ENCODE measurements at places on chromosomes 4 and X. TPM values are rescaled to one million over a fixed set of nuclear protein-coding genes. Genes with fewer than 3 reads are reported as not detected.

- no peak for DNase-seq
Observed at GRCh38 chrX:13376857-13377549, 57.1 kb upstream of the ATXN3L start.

- DNase-seq, result no peak
Observed at GRCh38 chr4:74716436-74716765, 77.9 kb downstream of the BTC start.

FAM9C gene
- total RNA-seq, result 0.10 TPM

MAOB gene
- total RNA-seq, result 20.0 TPM

GRCh38 chr4:47209833-47210232, 178.5 kb downstream of the GABRB1 start:
- no peak for DNase-seq

INPP4B gene
- total RNA-seq, result 20.7 TPM

ZNF185 gene
- 3.7 TPM for total RNA-seq

DNA sequence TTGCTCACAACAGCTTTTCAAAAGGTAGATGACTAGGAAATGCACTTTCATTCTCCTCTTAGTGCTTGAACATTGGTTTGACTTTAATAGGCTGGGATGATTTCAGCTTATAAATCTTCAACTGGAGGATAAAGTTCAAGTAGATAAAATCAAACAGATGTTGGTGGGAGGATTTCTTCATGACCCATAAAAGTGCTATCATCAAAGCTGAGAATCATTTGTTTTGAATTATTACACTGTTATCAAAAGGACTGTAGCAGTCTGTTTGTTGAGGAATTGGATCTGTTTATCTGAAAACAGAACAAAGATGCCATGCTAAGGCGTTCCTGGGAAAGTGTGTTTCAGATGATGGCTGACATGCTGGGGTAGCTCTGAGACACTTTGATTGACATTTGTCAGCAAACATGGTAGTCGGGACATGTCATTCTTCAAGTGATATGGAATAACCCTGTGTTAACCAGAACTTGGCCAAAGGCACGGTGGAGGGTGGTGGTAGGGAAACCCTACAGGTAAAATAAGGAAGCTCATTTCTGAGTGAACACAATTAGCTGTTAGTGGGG, 304.0 kb upstream of the PITX2 start:
- no peak for DNase-seq

DNA sequence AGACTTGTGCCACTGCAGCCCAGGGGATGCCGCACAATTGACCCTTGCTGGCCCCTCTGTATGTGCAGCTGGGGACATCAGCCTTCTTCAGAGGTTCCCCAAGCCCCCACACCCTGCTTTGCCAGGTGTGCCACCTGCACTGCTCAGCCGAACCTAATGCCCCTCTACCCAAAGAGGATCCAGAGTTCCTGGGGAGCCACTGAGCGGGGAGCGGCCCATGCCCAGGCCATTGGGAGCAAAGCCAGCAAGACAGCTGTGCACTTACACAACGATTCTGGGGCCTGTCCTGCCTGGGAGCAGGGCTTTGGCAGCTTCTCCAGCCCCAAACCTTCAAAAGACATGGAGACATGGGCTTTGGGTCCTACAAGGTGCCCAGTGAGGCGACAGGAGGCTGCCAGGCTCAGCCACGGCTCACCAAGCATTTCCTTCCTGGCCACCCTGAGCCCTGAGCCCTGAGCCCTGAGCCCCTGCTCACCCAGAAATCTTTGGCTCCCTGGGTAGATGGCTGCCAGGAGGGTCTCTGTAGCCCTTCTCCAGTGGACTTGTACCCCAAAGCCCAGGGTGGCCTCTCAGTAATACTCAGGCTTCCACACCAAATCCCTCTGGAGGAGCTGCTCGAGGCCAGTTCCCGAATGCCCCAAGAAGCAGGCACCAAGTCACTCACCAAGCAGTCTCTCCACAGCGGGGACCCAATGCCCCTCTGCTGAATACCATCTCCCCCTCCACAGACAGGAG, 13.0 kb downstream of the PNMA6E start:
- DNase-seq, result no peak

GRCh38 chr4:155959417-155959816, 5.8 kb upstream of the CTSO start:
- DNase-seq, result no peak

DNA sequence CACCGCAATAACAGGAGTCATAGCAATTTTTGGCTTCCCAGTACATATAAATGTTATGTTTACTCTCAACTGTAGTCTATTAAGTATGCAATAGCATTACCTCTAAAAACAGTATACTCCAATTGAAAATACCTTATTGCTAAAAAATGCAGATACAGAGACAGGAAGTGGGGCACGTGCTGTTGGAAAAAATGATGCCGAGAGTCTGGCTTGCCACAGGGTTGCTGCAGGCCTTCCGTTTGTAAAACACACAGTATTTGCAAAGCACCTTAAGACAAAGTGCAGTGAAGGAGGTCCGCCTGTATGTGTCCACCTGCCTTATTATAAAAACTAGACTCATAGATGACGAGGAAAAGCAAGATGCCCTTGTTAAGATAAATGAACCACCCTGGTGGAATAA, 23.5 kb downstream of the CD99 start:
- DNase-seq, result no peak

SSX2 gene
- total RNA-seq, result not detected

PNMA5 gene
- 1.5 TPM for total RNA-seq

DNA sequence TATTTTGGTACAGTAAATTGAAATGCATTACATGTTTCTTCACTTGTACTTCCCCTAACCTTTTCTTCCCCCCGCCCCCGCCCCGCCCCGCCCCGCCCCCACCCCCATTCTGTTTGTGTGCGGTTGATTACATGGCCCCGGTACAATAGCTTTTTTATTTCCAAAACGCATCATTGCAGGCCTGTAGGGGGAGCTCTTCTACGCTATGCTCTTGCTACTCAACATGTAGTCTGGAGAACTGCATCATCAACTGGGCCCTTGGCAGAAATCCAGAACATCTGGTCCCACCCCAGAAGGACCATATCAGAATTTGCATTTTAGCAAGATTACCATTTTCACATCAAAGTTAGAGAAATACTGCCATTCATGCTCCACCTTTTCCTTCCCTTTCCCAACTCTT, 333.3 kb upstream of the DDX53 start:
- no peak for DNase-seq

PAK3 gene
- total RNA-seq, result 120 TPM

- no peak for DNase-seq
Observed at GRCh38 chrX:135327299-135327698, 18.0 kb downstream of the ETDC start.

INTU gene
- total RNA-seq, result 24.4 TPM

DNA sequence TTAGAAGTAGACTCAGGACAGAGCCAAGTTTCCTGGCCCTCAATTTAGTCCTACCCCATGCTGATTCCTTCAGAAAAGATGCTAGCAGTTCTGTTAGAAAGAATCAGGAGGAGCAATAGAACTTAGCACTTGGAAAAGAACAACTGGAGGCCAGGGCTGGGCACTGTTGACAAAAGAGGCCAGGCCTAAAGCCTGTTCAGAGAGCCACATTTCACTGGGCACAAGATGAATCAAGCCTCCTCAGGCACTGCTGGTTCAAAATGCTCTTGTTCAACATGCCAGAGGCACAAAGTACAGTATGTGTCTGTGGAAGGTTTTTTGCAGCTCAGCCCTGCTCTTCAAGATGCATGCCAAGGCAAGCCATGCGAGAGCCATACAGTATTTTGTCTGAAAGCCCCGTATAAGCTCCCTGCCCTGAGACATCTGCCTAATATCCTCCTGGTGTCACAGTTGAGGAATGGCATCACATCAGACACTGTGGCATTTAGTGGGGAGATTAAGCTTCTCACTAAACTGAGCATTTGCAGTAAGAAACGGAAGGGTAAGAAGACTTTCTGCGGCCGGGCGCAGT, 53.7 kb downstream of the RASL11B start:
- peak; percentile 31 for DNase-seq

- DNase-seq, result no peak
Observed at GRCh38 chr4:37490391-37491347, 195.5 kb downstream of the RELL1 start.

PDE6B gene
- 16.8 TPM for total RNA-seq

DNA sequence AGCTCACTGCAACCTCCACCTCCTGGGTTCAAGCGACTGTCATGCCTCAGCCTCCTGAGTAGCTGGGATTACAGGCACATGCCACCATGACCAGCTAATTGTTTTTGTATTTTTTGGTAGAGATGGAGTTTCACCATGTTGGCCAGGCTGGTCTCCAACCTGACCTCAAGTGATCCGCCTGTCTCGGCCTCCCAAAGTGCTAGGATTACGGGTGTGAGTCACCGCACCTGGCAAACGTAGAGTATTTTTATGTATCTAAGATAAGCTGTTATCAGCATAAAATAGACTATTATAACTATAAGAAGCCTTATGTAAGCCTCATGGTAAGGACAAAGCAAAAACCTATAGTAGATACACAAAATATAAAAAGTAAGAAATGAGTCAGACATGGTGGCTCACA, 304.1 kb downstream of the CHIC1 start:
- DNase-seq, result no peak
